ENCODE measurements at places on chromosomes 2 and 18.

GRCh38 chr2:66604326-66604725, 169.4 kb downstream of the MEIS1 start:
- DNase-seq, result no peak

- no peak for DNase-seq
These were observed 876.0 kb downstream of the SLC4A3 start for GRCh38 chr2:220503431-220503830.

DNA sequence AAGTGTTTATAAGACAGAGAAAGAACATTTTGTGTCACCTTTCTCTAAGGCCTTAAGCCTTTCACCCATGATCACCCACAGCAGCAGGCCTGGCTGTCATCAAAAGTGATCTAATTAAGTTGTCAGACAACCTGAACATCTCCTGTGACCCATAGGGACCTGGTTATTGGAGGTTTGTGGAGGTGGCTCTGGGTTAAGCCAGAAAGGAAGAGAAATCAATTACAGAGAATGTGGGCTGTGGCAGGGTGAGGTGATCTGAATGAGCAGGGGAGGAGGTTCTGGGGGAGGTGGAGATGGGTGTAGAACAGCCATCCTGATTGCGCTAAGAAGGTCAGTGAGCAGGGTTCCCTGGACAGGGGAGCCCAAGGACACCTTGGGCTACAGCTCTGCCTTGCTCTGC, 170.8 kb downstream of the FSHR start:
- DNase-seq, result no peak

GRCh38 chr2:10387033-10387432, 61.1 kb downstream of the ODC1 start:
- DNase-seq, result no peak

DNA sequence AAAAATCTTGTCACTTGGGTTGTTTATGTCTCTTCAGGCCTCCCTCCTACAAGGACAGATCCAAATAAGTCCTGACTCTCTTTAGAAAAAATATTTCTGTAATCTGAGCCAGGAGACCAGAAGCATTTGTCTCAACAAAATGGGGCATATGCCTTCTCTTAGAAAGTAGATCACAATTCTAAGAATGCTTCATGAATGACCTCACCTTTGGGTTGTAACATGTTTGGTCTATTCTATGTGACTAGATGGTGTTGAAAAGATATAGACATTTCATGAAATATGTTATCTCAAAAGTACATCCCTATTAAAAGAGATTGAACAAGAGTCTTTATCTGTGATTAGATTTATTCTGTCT, 159.0 kb upstream of the SETBP1 start:
- no peak for DNase-seq

GRCh38 chr2:107475859-107476258, 350.8 kb upstream of the RGPD4 start:
- no peak for DNase-seq

DNA sequence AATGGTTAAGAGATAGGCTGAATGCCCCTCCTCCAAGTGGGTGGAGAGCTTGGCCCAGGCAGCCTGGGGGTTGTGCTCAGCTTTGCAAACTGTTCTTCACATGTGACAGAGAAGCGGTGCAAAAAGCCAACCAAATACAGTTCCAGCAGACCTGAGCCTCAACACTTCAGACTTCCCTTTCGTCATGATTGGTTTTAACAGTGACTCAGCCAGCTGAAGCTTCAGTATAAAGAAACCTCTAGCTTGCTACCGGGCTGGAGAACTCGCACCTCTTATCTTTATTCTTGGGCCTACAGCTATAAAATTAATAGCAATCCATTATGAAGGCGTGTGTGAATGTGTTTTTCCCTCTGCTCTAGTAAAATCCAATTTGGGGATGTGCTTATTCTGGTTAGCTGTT, 20.0 kb downstream of the SETBP1 start:
- DNase-seq, result no peak

- DNase-seq, result no peak
These were observed 100.1 kb upstream of the GRB14 start for GRCh38 chr2:164721430-164721829.

DNA sequence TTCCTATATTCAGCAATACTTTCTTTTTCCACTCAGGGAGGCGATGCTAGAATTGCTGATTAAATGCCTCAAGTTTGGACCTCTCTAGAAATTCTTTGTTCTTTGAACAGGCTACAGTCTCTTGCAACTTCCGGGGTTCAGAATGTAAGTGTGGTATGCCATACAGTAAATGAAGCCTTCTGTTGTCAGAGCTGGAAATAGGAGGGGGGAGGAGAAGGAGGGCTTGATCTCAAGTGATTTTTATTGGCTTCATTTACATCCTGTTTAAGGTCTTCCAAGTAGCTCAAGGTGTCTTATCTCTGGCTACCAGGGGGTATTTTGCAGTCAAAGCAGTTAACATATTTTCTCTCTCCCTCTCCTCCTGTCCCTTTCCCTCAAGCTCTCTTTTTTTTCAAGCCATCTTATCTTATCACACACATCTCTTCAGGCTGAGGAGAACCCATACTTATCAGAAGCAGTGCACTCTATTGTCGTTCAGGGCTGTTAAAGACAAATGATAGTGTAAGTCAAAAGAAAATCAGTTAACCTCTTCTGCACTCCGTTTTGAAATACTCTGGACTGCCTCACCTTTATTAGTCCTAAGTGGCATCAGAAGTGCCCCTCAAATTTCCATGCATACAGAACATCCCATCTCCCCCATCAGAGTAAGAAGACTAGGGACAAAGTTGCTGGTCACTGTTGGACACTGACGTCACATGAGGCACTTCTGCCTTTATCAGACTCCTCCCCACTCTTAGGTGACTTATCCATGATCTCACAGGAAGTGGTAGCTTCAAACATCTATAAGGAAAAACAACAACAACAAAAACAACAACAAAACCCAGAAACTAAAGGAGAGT, 112.2 kb downstream of the ZNF521 start:
- no peak for DNase-seq

- DNase-seq, result no peak
These were observed 729 bp downstream of the TM4SF20 start for GRCh38 chr2:227378371-227378782.

GRCh38 chr2:187051350-187051749, 202.4 kb upstream of the ZSWIM2 start:
- no peak for DNase-seq

DNA sequence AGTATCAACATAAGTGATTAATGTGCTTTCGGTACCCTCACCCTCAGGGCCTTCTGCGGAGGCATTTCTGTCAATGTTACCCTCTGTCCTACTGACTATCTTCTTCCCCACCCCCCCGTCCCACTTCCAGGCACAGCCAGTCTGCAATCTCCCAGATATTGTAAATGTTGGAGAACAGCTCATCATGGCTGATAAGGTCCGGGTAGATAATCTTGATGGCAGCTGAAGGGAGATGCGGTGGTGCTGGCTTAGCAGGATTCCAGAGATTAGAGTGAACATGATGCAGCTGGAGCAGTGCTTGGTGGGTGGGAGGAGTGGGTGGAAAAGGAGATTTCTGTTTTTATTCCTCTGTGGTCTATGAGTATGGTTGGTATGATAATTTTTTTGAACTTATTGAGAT, 15.5 kb downstream of the GTF2A1L start:
- DNase-seq, result no peak

- DNase-seq, result no peak
These were observed 606.2 kb upstream of the NXPH2 start for GRCh38 chr2:139386401-139386800.

GRCh38 chr18:34871435-34871834, 161.3 kb downstream of the DTNA start:
- DNase-seq, result no peak

GRCh38 chr18:48206887-48207286, 202.3 kb downstream of the ZBTB7C start:
- DNase-seq, result no peak
